ENCODE measurements at places on chromosomes 4 and X. TPM values are rescaled to one million over a fixed set of nuclear protein-coding genes. Genes with fewer than 3 reads are reported as not detected.

DNA sequence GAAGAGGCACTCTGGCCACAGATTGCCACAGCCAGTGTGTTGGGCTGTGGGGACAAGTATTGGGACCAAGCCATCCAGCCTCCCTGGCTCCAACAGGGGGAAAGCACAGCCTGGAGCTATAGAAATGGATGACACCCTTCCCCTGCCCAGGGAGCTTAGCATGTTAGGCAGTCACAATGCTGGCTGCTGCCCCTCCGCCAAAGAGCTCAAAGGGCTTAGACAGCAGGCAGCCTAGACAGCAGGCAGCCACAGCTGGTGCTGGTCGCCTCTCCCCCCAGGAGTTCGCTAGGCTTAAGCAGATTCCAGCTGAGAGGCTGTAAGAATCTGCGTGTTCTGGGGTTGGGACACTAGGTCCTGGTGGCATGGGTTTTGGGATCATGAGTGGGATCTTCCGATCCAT is 94.5 kb upstream of the MXRA5 start:
- no peak for DNase-seq

GRCh38 chrX:124736553-124737270 is 390.3 kb downstream of the SH2D1A start:
- no peak for DNase-seq

GRCh38 chrX:21840193-21840545 is 752 bp downstream of the MBTPS2 start:
- no peak for DNase-seq

Gene MAGEA4
- total RNA-seq = not detected

Gene OCIAD2
- total RNA-seq = 222 TPM
